ENCODE measurements at places on chromosomes 13 and 19.

GRCh38 chr13:32553720-32554119 lies 15.1 kb upstream of the N4BP2L2 start:
- no peak for DNase-seq

DNA sequence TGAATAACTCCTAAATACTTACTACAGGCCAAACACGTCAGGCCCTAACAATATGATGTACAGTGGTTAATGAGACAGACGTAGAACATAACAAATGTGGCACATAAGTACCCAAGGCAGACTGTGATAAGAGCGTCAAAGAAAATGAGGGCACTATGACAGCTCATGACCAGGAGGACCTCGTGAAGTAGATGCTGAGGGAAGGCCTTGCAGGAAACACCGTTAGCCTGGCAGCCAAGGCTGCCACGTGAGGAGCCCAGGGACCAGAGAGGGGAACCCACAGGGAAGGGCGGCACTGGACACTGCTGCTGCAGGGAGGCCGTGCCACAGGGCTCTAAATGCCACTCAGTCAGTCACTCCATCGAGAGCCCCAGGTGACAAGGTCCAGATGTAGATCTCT lies 5.7 kb downstream of the TUBGCP3 start:
- no peak for DNase-seq

DNA sequence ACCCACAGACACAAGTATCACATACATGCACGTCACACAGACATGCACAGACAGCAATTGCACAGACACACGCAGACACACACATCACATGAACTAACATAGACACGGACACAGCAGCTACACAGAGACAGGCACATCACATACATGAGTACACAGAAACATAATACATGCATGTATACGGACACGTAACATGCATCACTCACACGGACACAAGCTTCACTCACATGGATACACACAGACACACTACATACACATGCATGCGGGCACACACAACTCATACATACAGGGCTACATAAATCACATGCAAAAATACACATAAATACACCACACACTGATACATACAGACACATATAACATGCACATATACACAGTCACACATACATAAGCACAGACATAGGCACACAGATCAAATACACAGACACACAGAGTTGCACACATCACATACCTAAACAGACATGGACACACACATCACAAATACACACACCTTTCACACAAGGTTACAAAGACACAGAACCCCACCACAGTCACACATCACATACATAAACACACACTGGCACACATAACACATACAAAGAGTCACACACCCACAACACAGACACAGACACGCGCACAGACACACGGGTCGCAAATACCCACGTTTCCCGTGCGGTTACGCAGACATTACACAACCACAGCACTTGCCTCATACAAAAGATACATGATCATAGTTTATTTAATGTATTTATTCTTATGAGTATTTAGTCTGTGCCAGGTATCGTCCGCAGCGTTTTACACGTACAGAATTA lies 1.1 kb upstream of the LMTK3 start:
- DNase-seq, result peak; percentile 15

DNA sequence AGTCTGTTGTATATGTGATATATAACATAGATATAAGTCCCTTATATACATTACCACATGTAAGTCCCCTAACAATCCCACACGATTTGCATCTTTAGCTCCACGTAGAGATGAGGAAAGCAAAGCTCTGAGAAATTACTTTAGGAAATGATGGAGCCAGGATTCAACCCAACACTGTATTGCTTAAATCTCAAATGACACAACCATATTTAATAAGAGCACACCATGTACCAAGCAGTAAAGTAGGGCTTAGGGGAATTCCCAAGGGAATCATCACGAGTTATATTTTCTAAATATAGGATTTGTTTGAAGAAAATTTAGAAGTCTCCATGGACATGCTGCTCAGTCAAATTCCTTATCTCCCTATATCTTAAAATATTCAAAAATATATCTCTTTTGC lies 61.3 kb upstream of the POMP start:
- DNase-seq, result no peak

Data from CD4-positive, alpha-beta T cell treated with Interleukin-4 for 4 hours (primary cell).